ENCODE measurements at places on chromosomes 7 and 10. TPM values are rescaled to one million over a fixed set of nuclear protein-coding genes. Genes with fewer than 3 reads are reported as not detected.

CFAP46 gene
- total RNA-seq: 3.3 TPM

GRCh38 chr7:41134300-41135255 is 568.3 kb downstream of the INHBA start:
- no peak for DNase-seq

GRCh38 chr10:116608686-116609594 is 11.8 kb upstream of the PNLIPRP2 start:
- peak; percentile 20 for DNase-seq

GRCh38 chr7:33201821-33202220 is 72.5 kb downstream of the BBS9 start:
- no peak for DNase-seq

- no peak for DNase-seq
Observed at GRCh38 chr10:25506821-25507335, 332.1 kb downstream of the GPR158 start.

GRCh38 chr10:112585126-112585525 is 138.1 kb downstream of the VTI1A start:
- DNase-seq: no peak

GRCh38 chr10:27696466-27696865 is 49.2 kb downstream of the MKX start:
- DNase-seq: no peak

DNA sequence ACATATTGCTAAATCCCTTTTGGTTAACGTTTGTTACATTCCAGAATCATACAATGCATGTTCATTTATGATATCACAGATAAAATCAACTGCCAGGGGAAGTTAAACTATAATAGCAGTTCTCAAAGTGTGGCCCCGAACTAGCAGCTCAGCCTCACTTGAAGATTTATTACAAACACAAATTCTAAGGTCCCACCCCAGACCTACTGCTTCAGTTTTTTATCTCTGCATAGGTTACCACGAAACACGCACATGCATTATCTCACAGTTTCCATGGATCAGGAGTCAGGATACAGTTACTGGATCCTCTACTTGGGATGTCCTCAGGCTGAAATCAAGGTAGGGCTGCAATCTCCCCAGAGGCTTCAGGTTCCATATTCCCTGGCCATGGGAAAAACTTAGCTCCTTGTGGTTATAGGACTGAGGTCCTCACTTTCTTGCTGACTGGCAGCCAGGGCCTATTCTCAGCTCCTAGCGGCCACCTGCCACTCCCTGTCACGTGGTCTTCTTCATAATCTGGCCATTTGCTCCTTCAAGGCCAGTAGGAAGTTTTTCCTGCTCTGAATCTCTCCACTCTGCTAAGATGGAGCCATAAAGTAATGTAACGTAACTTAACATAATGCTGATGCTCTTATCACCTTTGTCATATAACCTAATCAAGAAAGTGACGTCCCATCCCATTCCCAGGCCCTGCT is 50.5 kb upstream of the YAE1 start:
- no peak for DNase-seq

- no peak for DNase-seq
Observed at GRCh38 chr7:45199506-45199905, 41.9 kb downstream of the RAMP3 start.
